ENCODE measurements at places on chromosomes 3 and 15.

DNA sequence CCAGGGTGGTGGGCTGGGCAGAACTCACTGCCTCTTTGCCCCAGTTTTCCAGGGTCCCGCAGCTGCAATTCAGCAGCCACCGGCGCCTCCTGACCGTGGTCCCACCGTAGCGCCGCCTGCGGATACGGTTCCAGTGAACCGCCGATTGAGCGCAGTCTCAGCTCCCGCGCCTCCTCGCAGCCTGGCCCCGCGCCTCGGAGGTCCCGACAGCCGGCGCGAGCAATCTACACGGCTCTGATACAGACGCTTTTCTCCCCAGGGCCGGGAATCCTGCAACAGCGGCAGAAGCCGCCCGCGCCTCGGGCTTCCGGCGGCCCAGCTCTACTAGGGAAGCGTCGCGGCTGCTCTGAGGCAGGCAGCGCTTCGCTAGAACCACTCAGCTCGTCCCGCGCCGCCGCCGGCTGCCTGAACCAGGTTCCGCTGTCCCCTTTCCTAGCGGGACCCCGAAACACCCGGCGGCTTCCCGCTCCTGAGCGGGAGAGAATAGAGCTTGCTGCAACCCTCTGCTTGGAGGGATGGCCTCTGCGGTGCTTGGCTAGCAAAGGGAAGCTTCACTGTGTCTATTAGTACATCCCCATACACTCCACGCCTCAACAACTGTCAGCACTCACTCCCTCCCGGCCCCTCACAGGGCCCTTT lies 3.1 kb downstream of the FOXL2NB start:
- no peak for DNase-seq

- no peak for DNase-seq
Measured at GRCh38 chr3:188342991-188343732, 189.2 kb downstream of the LPP start.

DNA sequence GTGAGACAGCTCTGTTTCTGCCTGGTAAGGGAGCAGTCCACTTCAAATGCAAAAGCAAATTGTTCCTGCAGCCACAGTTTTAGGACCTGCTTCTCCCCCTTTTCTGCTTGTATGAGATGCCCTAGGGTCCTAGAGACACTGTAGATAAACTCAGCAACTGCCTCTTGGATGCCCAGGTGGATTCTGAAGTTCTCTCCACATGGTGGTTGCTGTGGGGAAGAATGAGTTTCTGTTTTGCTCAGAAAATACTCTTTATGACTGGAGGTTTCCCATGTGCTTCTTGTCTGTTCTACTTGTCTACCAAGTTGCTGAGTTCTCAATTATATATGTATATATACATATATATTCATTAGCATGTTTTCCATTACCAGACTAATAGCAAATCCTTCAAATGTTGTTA lies 5.6 kb upstream of the ZNF80 start:
- DNase-seq = no peak

DNA sequence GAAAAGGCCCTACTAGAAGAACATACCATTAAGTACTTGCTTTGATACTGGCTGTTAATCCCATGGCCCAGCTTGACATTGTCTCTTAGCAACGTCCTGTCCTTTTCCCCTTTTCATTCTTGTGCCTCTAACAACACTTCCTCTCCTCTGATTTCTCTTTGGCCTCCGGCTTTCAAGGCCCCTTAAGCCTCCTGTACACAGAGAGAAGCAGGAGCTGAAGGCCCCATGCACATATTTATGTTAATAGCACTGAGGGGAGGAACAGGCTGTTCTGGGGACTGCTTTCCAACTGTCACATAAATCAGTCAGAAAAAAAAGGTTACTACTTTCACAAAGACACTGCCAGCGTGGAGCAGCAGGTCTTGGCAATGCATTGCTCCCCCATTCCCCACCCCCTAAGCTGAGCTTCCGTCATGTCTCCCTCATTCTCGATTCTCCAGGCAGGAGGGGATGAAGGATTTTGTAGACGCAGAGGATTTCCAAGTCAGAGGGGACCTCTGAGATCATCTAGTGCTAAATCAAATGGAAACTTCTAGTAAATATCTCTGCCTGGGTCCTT lies 257.4 kb upstream of the ADAMTS9 start:
- DNase-seq = peak; percentile 87

- peak; percentile 66 for DNase-seq
Measured at GRCh38 chr3:51388286-51389029, 2.6 kb upstream of the RBM15B start.

Data from urinary bladder (tissue), 4 donors.